ENCODE measurements at places on chromosomes 6 and 20.

- DNase-seq: no peak
These were observed 447.7 kb downstream of the PHF3 start for GRCh38 chr6:64083261-64083660.

DNA sequence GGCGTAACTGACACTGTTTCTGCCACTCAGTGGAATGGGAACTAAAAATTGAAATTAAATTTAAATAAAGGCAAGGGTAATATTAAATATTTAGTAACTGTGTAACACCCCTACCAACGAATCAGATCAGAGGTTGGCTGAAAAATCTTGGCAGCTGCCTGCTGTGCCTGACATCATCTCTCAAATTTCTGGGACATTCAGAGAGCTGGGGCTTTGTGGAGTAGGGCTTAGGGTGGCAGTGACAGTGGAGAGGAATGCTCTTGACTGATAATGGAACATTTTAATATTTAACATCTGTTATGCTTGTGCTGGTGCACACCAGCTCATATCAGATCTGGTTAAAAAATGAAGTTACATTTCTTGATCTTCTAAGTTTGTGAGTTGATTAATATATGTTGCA lies 62.2 kb downstream of the RFPL4B start:
- DNase-seq: no peak

GRCh38 chr20:23293689-23294088 lies 56.9 kb upstream of the NXT1 start:
- DNase-seq: no peak

DNA sequence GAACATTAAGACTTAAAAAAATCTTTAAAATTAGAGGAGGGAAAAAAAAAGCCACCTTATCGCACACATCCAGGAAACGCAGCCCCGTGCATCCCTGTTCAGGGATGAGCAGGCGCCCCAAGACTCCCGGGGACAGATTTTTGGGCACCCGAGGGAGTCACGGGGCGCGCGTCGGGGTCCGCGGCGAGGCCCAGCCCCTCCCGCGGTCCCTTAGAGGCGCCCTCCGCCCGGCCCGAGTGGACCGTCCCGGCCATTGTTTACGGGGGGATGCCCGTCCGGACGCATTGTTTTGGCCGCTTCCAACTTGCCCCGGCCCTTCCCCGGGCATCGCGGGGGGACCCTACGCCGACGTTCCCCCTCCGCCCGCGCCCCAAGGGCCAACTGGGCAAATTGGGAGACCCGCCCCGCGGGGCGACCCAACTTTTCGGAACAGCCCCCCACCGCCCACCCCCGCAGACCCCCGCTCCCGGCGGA lies 610 bp downstream of the ZNF217 start:
- DNase-seq: no peak

GRCh38 chr6:157023958-157024357 lies 246.8 kb downstream of the ARID1B start:
- peak; percentile 42 for DNase-seq

DNA sequence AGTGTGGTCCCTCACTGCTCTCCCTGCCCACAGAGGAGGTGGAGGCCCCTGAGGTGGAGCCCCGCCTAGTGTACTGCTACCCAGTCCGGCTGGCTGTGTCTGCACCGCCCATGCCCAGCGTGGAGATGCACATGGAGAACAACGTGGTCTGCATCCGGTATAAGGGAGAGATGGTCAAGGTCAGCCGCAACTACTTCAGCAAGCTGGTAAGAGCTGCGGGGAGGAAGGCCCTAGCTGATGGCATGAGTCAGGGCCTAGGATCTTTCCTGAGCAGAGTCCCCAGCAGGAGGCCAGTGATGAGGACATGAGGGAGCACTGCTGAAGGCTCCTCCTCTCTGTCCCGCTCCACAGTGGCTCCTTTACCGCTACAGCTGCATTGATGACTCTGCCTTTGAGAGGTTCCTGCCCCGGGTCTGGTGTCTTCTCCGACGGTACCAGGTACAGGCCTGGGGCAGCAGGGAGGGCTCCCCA lies 11.2 kb downstream of the PCIF1 start:
- DNase-seq: no peak

- DNase-seq: no peak
These were observed 16.4 kb downstream of the RREB1 start for GRCh38 chr6:7124114-7124513.

DNA sequence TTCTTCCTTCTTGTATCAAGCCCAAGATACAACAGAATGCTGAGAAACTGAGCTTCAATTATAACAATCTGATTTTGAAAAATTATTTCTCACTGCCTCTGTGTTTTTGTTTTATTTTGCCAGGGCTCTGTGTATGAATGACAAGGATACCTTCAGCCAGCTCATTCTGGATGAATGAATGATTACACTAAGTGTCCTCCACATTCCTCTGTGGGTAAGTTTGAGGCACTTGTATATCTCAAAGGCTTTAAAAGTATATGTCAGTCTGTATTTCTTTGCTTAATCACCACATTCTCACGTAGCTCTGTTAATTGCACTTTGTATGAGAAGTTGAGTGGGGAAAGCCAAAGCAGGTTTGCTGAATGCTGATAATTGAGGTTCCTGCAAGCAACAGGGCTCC lies 95.1 kb downstream of the TIAM2 start:
- no peak for DNase-seq

- peak; percentile 91 for DNase-seq
These were observed 33.7 kb downstream of the GJA10 start for GRCh38 chr6:89927791-89928550.

GRCh38 chr6:126641641-126642040 lies 301.7 kb downstream of the CENPW start:
- DNase-seq: no peak

DNA sequence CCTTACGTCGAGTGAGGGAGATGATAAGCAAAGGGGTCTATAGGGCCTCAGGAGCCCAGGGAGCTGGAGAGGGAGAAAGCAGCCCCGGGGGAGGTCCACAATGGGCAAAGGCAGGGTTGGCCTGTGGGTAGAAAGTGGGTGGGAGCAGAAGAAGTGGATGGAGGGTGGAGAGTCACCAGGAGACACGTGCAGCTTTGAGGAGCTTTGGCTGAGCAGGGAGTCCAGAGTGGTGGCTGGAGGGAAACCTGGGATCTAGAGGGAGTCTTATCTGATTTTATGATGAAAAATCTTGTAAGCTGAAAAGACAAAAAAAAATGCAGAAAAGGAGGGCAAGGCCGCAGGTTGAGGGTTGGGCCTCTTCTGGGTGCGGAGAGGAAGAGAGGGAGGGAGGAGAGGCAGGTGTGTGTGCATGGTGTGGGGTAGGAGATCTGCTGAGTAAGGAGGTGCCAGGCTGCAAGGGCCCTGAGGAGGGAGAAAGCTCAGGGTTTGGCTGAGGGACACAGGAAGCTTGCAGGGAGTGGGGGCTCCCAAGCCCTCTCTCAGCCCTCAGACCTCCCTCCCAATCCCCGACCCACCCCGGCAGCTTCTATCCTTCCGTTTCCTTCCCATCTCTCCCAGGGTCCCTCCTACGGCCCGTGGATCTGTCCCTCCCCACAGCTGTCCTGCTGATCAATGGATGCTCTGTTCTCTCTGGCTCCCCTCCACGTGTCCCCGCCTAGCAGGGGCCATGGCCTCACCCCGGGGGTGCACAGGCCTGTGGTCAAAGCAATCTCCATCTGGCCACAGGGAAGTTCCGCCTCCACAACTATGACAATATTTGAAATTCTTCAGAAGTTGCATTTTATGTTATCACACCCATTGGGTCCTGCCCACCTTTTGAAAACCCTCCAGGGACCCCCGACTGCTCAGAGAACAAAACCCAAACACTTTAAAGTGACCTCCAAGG lies 17.1 kb upstream of the BPI start:
- DNase-seq: no peak

DNA sequence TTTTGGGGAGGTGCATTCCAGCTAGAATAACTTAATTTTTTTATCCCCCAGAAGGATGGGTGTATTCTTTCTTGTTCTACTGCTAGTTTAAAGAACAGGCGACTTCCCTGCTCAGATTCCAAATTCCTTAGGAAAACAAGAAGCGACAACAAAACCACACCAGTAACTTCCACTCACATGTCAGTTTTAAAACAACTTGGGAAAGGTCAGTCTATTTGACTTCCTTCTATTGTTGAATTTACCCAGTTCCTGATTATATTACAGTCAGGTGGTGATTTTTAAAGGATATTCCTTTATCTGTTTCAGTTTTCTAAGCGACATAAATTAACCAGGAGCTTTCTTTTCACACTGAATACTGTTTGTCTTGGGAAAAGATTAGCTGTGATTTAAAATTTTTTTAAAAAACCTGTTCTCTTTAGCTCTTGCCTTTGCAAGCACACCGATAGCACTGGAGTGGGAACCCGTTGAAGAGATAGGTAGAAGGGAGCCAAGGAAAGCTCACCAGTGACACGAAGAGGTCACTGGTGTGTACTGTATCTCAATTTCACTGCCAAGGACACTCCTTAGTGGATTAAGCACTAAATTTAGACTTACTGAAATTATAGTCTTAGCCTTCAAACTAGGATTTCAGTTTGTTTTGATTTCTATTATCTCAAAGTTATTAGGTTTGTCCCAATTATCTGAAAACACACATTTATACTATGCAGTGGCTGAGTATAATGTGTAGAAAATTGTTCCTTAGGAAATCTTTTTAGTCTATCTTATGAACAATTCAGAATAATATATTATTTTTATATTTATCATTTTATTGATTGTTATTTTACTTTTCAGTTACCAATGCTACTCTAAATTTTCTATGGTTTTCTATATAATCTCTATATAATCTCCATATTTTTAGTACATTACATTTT lies 22.3 kb downstream of the MARCKS start:
- DNase-seq: peak; percentile 79

DNA sequence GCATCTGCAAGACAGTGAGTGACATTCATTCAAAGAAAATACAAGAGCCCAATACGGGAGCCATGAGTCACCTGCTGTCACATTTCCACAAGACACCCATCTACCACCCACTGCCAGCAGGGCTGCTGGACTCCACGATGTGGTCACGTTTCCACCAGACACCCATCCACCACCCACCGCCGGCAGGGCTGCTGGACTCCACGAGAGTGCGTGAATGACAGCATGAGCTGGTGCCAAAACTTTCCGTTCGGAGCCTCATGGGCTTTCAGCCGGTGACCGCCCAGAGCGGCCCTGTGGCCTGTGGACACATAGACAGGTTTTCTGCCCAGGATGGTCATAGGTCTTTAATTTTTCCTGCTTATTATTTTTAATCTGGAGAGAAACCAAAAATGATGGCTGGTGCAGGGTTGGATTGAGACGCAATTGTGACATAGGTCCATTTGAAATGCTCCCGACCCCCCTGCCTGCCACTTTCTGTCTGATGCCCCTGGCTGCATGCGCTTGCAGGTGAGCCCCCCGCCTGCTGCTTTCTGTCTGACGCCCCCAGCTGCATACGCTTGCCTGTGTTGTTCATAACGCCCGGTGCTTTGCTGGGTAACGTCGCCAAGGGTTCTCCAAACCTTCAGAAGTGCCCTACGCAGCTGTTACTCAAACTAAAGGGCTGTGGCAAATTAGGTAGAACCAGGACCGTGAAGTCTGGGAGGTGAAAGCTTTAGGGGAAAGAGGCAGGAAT lies 59.1 kb upstream of the SMOC2 start:
- DNase-seq: no peak

GRCh38 chr6:41702771-41703494 lies 32.5 kb downstream of the TFEB start:
- DNase-seq: no peak

DNA sequence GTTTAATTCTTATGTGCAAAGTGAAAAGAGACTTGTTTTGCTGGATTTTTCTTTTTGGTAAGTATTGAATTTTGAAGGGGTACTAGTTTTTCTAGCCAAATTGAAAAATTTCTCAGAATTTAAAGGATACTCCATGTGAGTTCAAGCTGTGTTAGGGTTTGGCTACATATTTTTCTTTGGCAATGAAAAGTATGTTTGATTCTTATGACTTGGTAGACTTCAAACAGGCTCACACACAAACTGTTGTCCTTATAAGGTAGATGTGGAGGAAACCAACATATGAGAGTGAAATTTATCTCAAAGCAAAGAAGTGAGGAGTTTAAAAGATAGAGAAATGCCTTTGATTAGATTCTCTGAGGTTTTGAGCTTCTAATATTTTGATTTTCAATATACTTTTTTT lies 356.7 kb downstream of the BCKDHB start:
- DNase-seq: no peak

DNA sequence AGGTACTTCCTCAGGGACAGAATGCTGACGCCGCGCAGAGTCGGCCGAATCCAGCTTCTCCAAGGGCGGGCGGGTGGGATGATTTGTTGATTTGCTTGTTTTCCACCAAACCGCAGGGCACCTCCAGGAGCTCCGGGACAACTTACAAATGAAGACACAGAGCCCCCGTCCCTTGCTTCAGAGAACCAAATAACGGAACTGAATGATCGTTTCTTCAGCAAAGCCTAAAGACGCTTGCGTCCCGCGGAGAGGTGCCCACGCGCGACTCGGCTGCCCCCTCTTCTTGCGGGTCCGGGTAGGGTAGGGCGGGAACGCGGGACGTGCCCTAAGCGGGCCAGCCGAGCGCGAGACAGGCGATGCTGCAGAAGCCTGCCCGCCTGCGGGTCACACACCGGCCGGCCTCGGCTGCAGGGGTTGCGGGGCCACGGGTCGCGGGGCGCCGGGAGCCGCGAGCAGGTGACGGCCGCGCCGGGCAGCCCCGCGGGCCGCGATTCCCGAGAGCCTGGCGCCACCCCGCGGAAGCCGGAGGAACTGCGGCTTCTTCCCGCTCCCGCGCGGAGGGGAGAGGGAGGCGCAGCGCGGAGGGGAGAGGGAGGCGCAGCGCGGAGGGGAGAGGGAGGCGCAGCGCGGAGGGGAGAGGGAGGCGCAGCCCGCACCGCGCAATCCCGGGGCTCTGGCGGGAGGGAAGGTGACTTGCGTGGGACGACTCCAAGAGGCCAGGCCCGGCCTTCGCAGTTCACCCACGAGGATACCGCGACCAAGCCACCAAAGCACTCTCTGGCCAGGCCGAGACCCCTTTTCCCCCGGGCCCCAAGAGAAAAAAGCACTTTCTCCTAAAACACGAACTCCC lies 7.7 kb upstream of the FOXF2 start:
- DNase-seq: peak; percentile 50

- peak; percentile 80 for DNase-seq
These were observed 52.8 kb downstream of the MRPL14 start for GRCh38 chr6:44074439-44074812.

DNA sequence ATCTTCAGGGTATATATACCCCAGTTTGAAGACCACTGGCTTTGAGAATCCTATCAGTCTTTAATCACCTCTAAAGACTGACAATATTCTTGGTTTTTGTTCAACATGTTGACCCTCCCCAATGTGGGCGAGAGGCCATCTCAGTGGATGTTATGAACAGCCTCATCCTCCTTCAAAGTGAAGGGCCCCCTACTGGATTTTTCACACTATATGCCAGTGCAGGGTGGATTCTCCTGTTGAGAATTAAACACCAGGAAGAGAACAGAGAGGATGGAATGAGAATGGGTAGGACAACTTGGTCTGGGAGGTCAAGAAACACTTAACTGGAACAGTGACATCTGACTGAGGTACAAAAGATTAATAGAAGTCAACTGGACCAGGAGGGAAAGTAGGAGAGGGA lies 327.1 kb downstream of the MAFB start:
- peak; percentile 19 for DNase-seq

DNA sequence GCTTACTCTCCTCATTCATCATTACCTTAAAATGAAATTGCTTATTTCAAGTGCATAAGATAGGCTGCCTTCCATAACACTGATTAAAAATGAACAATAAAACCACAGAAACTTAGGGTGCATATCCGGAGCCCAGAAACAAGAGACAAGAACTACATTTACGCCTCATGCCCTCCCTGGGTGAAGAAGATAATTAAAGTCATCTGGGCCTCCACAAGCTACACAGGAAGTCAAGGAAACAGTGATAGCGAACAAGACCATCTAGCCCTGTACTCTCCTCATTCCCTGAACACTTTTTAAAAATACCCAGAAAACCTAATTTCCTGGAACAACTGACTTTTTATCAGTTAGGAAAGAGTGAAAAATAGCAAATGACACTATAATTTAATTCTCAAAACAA lies 6.3 kb downstream of the SOD2 start:
- DNase-seq: no peak
